ENCODE measurements at places on chromosomes 11 and 22. TPM values are rescaled to one million over a fixed set of nuclear protein-coding genes. Genes with fewer than 3 reads are reported as not detected.

DNA sequence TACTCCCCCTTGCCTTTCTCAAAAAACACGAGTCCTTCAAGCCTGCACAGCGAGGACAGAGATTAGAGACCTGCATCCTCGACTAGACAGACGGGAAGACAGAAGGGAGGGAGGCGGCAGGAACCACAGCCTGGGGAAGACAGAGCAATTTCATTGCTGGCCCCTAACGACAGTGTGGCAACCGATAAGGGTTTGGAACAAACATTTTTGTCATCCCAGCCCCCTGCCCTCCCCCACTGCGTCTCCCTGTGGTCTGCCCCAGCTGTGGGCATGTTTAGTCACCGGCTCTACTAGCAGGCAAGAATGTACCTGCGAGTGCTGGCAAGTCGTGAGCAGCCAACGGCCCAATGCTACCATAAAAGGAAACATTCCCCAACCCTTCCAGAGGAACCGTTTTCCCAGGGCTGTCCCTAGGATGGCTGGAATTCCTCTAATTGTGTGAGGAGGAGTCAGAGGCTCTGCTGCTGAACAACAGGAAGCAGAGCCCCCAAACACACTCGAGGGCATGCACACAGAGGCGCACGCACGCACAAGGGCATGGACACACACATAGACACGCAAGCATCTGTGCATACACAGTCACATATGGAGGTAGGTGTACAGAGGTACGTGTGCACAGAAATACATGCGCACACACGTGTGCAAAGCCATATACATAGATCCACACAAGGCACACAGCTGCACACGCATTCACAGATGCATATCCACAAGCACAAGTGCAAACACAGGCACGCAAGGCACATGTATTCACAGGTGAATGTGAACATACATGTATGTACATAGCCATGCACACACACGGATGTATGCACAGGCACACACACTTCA, 58.3 kb downstream of the MYH9 start:
- H3K4me3 ChIP-seq = no peak overlapping the region
- H3K27ac ChIP-seq = peak overlapping the region; percentile 25
- H3K4me1 ChIP-seq = peaks cover 68% of the 10 kb centered on the region
- H3K27me3 ChIP-seq = no peaks in the 10 kb centered on the region
- no peaks in the 10 kb centered on the region for H3K36me3 ChIP-seq

The LINC01488 gene
- not detected for total RNA-seq

DNA sequence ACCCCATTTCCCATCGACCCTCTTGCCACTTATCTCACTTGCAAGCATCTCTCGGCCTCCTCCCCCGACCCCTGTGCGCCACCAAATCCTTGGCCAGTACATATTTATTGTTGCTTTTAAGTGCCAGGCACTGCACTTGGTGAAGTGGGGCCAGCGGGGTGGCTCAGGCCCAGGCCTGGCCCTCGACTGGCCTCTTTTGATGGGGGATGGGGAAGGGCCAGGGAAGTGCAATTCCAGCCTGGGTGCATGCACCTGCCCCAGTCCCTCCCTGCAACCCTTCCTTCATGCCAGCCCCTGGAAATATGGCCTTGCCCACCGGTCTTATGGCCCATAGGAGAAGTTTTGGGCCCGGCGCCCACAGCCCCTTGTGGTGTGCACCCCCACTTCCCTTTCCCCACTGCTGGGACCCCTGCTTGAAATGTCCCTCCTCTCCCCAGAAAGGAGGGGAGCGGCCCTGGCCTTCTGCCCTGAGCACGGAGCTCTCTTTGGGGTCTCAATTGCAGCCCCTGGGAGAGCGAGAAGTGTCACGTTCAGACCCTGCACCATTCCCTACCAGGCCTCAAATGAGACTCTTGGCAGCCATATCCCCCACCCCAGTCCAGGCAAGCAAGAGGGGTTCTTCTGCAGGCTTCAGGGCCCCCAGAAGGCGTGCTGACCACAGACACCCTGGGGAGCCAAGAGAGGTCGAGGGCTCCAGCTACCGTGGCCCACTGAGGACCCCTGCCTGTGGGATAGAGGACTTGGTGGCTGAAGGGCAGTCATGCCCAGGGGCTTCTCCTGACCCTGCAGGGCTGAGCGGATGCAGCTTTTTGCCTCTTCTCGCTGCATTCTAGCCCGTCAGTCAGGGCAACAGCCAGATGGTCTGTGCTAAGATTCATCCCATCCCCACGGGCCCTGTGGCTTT, 961 bp downstream of the SUSD2 start:
- no peak overlapping the region for H3K27ac ChIP-seq
- no peaks in the 10 kb centered on the region for H3K27me3 ChIP-seq
- no peaks in the 10 kb centered on the region for H3K36me3 ChIP-seq
- H3K4me1 ChIP-seq = no peaks in the 10 kb centered on the region

DNA sequence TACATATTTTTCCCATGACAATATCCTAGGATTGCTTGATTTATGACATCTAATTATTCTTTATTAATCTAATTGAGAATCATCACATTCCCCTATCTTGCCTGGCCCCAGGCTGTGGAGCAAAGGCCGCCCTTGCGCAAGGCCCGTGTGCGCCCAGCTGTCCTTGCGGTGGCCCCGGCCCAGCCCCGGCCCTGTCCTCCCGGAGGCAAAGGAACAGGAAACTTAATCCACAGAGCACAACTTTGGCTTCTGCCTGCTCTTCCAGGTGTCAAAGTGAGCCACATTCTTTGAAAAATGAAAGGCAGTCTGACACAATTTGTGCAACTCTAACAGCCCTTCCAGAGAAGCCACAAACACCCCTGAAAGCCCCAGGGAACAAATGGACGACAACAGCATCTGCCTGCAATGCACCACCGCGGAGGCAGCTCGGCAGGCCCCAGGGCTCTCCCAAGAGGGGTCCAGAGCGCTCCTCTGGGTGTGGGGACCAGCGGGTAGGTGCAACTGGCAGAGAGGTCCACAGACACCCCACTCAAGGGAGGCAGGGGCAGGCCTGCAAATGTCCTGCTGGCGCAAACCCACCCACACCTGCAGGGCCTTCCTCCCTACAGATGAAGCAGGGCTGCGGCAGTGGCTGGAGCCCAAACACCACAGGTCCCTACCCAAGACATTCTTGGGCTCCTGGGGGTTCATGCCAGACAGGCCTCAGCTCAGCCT, 30.3 kb downstream of the GNB1L start:
- H3K27me3 ChIP-seq = no peaks in the 10 kb centered on the region
- H3K36me3 ChIP-seq = no peaks in the 10 kb centered on the region
- H3K4me3 ChIP-seq = no peak overlapping the region
- H3K4me1 ChIP-seq = no peaks in the 10 kb centered on the region

The C11orf52 gene
- total RNA-seq = 9.6 TPM

GRCh38 chr11:117281159-117281558, 10.0 kb upstream of the BACE1-AS start:
- no peak overlapping the region for H3K27ac ChIP-seq
- no peaks in the 10 kb centered on the region for H3K27me3 ChIP-seq
- no peak for DNase-seq
- H3K4me3 ChIP-seq = no peak overlapping the region

DNA sequence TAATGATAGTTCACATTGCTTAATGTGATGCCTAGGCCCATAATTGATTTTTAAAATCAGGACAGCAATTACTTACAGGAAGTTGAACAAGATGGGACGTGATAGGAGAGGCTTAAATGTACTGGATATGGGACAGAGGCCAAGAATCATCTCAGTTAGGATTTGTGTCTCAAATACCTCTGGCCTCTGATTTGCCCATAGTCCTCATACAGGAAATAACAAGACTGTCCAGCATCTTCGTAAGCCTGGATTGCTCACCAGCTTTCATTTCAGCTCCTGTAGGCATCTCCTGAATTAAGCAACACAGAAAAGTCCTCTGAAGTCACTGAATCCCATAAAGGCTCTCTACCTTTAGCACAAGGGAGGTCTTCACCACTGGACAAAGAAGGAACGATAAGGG, at the start of gene MRGPRX3:
TSS of gene MRGPRX3 (plus strand) at position 231 of the 400 bp plus-strand sequence. CDS start 4,632 bp downstream, outside the sequence.
- H3K27ac ChIP-seq = no peak within 1 kb of the TSS
- no peaks in the 10 kb centered on the region for H3K36me3 ChIP-seq
- no peak for DNase-seq
- H3K4me1 ChIP-seq = no peaks in the 10 kb centered on the region
- H3K4me3 ChIP-seq = no peak within 1 kb of the TSS

GRCh38 chr11:62925745-62926679, 4.8 kb upstream of the CHRM1 start:
- no peak overlapping the region for H3K4me3 ChIP-seq
- no peaks in the 10 kb centered on the region for H3K4me1 ChIP-seq
- no peak overlapping the region for H3K27ac ChIP-seq
- H3K27me3 ChIP-seq = peaks cover 4% of the 10 kb centered on the region

The OR8G1 gene
- not detected for total RNA-seq

The TRIM22 gene
- 15.8 TPM for total RNA-seq

DNA sequence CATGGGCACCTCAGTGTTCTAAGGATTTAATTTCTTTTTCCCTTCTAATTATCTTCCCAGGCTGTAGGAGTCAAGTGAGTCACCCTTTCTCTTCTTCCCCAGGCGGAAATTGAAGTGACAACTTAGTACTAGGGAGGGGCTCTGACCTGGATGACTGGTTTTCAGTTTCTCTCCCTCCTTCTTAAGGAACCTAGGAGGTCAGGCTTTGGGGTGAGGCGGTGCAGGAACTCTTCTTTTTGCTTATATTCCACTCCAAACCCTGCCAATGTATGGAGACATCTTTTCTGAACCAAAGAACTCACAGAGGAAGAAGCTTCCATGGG, 12.6 kb downstream of the ZDHHC5 start:
- no peak overlapping the region for H3K4me3 ChIP-seq
- DNase-seq = no peak
- H3K27ac ChIP-seq = no peak overlapping the region

The FAM76B gene
- 11.0 TPM for total RNA-seq

- H3K27ac ChIP-seq = no peak overlapping the region
- no peak for DNase-seq
- no peaks in the 10 kb centered on the region for H3K36me3 ChIP-seq
- H3K4me3 ChIP-seq = no peak overlapping the region
- H3K4me1 ChIP-seq = no peaks in the 10 kb centered on the region
These were observed 71.1 kb upstream of the SLC5A12 start for GRCh38 chr11:26792941-26793340.

- H3K27me3 ChIP-seq = no peaks in the 10 kb centered on the region
- H3K4me1 ChIP-seq = peaks cover 11% of the 10 kb centered on the region
- no peaks in the 10 kb centered on the region for H3K36me3 ChIP-seq
- H3K4me3 ChIP-seq = no peak overlapping the region
These were observed 26.9 kb upstream of the CAT start for GRCh38 chr11:34411791-34412190.
